Left renal cortex interstitium (tissue), 4 donors: ENCODE measurements at places on chromosomes 5 and 9. TPM values are rescaled to one million over a fixed set of nuclear protein-coding genes. Genes with fewer than 3 reads are reported as not detected.

Gene SLCO6A1
- polyA plus RNA-seq = not detected

Gene TTLL11
- 7.5 TPM for polyA plus RNA-seq

Gene OLFML2A
- 23.5 TPM for polyA plus RNA-seq

DNA sequence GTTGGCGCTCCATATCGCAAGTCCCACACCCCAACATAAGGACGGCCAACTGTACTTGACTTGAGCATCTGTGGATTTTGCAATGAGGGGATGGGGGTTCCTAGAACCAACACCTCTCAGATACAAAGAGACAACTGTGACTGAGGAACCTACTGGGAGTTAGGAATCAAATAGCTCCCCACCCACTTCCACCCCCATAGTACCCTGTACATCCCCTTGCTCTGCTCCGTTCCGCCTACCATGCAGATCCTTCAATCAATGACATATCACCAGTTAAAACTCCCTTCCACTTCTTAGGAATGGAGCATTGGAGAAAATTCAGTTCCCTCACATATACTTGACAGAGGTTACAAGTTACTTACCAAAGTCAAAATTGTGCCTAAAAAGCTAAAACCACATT is 140.9 kb downstream of the MLLT3 start:
- no peak for DNase-seq

DNA sequence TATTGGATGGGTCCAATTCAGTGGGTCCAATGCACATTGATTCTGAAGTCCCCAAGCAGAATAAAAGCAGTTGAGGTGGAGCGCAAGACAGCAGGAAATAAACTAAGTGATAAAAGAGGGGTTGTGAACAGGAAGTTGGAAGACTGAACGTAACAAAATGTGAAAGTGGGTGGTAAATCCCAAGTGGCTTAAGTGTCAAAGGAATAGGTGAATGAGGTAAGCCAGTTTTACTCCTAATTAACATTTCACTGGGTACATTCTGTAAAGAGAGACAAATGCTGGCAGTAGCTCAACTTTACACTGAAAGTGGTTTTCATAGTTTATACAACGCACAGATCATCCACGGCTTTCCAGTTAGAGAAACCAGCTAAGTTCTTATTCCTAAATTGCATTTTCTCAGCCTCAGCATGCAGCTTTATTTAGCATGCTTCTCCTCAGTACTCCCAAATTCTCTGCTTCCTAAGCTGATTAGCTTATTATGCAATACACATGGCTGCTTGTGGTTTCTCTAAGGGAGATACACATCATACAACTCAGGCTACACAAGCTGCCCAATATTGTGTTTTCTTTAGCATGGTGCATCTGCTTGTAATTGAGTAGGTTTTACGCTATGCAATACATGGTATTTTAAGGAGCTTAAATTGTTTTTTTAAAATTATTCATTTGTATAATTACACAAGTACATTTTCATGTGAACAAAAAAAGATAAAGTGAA is 34.2 kb upstream of the HSD17B4 start:
- no peak for DNase-seq

GRCh38 chr9:113417370-113417769 is 6.8 kb downstream of the C9orf43 start:
- DNase-seq = no peak

- DNase-seq = no peak
These were observed 93.0 kb downstream of the MAMDC2 start for GRCh38 chr9:70136632-70137031.
